Activated CD4-positive, alpha-beta T cell treated with anti-CD3 and anti-CD28 coated beads, Interleukin-2, amount 10 ng/mL, durations not matched to agents 24 days and 14 days (primary cell): ENCODE measurements at places on chromosomes 13 and 19. TPM values are rescaled to one million over a fixed set of nuclear protein-coding genes. Genes with fewer than 3 reads are reported as not detected.

GRCh38 chr19:46759817-46760333 is 13.6 kb upstream of the STRN4 start:
- H3K27me3 ChIP-seq, result no peaks in the 10 kb centered on the region
- H3K27ac ChIP-seq, result no peak overlapping the region
- no peak for DNase-seq
- H3K4me1 ChIP-seq, result peaks cover 3% of the 10 kb centered on the region

GRCh38 chr19:43545276-43545675 is 12.3 kb downstream of the ZNF575 start:
- H3K4me1 ChIP-seq, result no peaks in the 10 kb centered on the region
- peaks cover 37% of the 10 kb centered on the region for H3K36me3 ChIP-seq
- no peaks in the 10 kb centered on the region for H3K27me3 ChIP-seq
- DNase-seq, result no peak
- no peak overlapping the region for H3K4me3 ChIP-seq
- H3K27ac ChIP-seq, result peak overlapping the region; percentile 12

DNA sequence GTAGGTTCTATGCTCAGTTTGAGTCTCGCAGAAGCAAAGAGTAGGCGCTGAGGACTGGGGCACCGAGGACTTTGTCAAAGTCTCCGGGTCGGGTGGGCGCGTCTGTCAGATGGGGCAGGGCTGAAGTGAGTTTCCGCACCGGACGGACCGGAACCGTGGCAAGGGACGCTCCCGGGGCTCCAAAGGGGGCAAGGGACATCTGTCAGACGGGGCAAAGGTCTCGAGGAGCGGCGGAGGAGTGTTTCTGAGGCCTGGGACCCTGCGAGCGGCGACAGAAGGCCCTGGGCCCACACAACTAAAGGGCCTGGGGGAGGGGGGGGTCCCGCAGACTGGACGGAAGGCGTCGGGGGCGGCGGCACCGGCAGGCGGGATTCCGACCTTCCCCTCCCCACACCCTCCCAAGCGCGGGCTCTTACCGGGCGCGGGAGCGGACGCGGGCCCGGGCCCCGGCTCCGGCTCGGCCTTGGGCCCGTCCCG is 13.3 kb upstream of the AKAP8L start:
- peak; percentile 79 for DNase-seq
- peaks cover 2% of the 10 kb centered on the region for H3K27me3 ChIP-seq
- peak overlapping the region; percentile 98 for H3K27ac ChIP-seq
- peaks cover 22% of the 10 kb centered on the region for H3K36me3 ChIP-seq
- H3K4me3 ChIP-seq, result peak overlapping the region; percentile 99
- peaks cover 29% of the 10 kb centered on the region for H3K4me1 ChIP-seq

DNA sequence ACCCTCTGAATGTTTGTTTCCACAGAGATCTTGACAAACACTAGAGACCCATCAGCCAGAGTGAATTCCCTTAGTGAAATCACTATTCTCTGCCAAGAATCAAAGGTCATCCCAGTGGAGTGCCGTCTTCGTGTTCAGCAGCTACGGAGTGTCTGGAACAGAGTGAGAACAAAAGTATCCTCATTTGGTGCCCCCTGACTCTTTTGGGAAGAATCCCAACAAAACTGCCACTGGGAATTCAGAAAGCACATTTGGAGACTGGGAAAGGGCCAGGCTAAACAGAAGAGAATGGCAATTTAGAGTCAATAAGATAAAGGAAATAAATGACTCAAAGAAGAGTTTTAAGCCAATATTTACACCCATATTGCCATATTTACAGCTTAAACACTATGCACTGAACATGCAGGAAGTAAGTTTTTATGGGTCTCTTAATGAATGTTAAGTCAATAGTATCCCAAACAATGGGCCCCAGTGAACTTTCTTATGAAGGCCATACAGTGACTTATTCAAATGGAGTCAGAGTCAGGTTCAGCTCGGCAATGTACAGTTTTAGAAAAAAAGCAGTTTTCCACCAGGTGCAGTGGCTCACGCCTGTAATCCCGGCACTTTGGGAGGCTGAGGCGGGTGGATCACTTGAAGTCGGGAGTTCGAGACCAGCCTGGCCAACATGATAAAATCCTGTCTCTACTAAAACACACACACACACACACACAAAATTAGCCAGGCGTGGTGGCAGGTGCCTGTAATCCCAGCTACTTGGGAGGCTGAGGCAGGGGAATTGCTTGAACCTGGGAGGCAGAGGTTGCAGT is 392.6 kb downstream of the KLF5 start:
- H3K4me1 ChIP-seq, result no peaks in the 10 kb centered on the region
- no peaks in the 10 kb centered on the region for H3K27me3 ChIP-seq
- no peak overlapping the region for H3K4me3 ChIP-seq

GRCh38 chr19:18844806-18845329 is 13.1 kb downstream of the UPF1 start:
- peaks cover 56% of the 10 kb centered on the region for H3K4me1 ChIP-seq
- H3K27me3 ChIP-seq, result no peaks in the 10 kb centered on the region
- H3K36me3 ChIP-seq, result peaks cover 34% of the 10 kb centered on the region
- no peak for DNase-seq

GRCh38 chr13:41312176-41312500 is 1.1 kb downstream of the NAA16 start:
- peak overlapping the region; percentile 94 for H3K4me3 ChIP-seq
- no peaks in the 10 kb centered on the region for H3K27me3 ChIP-seq
- H3K4me1 ChIP-seq, result peaks cover 41% of the 10 kb centered on the region

DNA sequence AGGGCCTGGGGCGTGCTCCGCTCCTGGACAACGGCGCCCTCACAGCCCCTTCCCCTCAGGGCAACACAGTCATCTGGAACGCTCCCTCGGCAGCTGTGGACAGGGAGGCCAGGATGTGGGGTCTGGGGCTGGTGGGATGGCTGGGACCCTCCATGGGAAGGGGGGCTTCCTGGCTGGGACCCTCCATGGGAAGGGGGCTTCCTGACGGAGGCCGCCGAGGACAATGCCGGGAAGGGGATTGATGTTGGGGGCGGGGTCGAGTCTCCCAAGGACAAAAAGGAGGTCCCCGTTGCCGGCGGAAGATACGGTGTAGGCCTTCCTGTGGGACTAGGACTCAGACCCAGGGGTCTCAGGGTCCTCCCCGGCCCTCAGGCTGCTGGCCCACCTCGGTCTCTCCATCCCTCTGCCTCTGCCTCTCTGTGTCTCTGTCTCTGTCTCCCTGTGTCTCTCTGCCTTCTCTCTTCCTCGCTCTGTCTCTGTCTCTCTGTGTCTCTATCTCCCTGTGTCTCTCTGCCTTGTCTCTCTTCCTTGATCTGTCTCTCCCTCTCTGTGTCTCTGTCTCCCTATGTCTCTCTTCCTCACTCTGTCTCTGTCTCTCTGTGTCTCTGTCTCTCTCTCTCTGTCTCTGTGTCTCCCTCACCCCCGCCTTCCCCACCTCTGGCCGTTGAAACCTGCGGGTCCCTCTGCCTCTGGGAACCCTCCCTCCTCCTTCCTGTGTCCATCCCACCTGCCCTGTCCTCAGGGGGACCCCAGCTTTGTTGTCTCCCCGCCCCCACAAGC is 2.7 kb upstream of the MADCAM1 start:
- H3K4me3 ChIP-seq, result no peak overlapping the region
- no peak overlapping the region for H3K27ac ChIP-seq
- H3K4me1 ChIP-seq, result peaks cover 3% of the 10 kb centered on the region
- peaks cover 9% of the 10 kb centered on the region for H3K27me3 ChIP-seq

DNA sequence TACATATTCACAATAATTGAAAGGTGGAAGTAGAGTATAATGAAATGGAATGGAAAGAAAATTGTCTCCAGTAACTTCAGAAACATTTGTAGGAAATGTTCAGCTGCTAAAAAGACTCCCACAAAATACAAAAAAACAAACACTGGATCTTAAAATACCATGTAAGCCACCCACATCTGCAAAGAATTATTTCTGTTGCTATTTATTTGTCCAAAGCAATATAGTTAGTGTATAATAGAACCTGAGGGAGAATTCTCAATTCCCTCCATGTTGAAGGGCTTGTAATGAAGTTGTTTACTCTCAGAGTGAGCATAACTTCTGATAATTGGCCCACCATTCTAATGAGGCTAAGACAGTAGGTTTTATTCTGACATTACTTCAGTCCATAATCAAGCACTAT is 37.4 kb upstream of the KLF12 start:
- H3K27ac ChIP-seq, result no peak overlapping the region
- DNase-seq, result no peak
- peaks cover 12% of the 10 kb centered on the region for H3K27me3 ChIP-seq

DNA sequence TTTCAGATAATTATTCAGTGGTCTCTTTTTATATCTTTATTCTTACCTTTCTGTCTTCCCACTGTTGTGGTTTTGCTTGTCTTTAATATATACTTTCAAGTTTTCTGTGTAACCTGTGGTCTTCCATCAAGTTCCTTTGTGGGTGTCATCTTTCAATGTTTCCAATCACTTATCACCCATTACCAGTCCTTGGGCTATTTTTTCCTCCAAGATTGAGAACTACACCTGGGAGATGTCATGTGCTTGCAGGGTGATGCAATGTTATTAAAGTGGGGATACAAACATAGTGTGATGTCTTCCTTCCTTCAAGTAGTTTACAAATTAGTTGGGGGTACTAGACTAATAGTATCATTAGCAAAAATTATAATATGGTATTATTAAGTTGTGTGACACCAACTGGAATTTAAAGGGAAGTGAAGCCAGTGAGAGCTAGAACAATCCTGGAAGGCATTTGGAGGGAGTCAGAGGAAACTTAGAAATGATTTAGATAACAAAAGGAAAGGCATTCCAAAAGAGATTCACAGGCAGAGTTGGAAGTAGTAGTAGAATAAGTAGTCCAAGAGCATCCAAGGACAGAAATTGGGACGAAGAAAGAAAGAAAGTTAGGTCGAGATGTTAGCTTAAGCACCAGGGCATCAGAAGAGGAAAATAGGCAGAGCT is 3.4 kb downstream of the FNDC3A start:
- no peaks in the 10 kb centered on the region for H3K27me3 ChIP-seq
- peak overlapping the region; percentile 62 for H3K4me3 ChIP-seq
- H3K27ac ChIP-seq, result peak overlapping the region; percentile 17
- peaks cover 24% of the 10 kb centered on the region for H3K36me3 ChIP-seq

DNA sequence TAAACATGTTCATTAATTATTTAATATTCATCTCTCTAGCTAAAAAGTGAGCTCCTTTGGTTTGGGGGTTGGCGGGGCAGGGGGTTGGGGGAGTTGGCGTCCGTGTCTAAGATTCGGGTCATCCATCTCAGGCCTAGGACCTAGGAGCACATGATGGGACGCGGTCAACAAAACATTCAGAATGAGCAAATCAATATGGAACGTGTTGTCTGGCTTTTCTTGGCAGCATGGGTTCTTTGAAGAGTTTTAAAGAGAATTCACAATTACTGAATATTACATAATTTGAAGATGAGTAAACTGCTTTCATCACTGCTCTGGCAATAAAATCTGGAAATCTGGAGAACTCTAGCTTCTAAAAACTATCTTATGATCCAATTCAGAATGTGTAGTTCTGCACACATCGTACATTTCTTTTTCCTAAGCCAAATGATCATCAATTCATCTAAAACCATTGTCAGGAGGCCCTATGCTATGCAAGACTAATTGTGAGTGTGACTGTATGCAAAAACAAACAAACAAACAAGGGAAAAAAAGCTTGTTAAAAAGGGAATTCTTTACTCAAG is 5.4 kb upstream of the ARGLU1 start:
- H3K27ac ChIP-seq, result no peak overlapping the region
- no peaks in the 10 kb centered on the region for H3K36me3 ChIP-seq
- no peak overlapping the region for H3K4me3 ChIP-seq
- no peak for DNase-seq
- H3K27me3 ChIP-seq, result no peaks in the 10 kb centered on the region

- no peaks in the 10 kb centered on the region for H3K4me1 ChIP-seq
- no peaks in the 10 kb centered on the region for H3K27me3 ChIP-seq
- H3K4me3 ChIP-seq, result no peak overlapping the region
- DNase-seq, result no peak
These were observed 119.3 kb downstream of the IRS2 start for GRCh38 chr13:109667056-109667455.

The NDUFS7 gene
- total RNA-seq, result 108 and 110 TPM in 2 replicates

The LIM2 gene
- total RNA-seq, result 0.24 TPM in 1 of 2 replicates, not detected in the other

The TJP3 gene
- 0.09 TPM in 1 of 2 replicates, not detected in the other for total RNA-seq

The DIRAS1 gene
- total RNA-seq, result 0.16 TPM in 1 of 2 replicates, not detected in the other

The JAK3 gene
- total RNA-seq, result 226 and 239 TPM in 2 replicates

The DAPK3 gene
- total RNA-seq, result 45.6 and 46.7 TPM in 2 replicates

The PGLYRP1 gene
- total RNA-seq, result not detected in 2 replicates
